ENCODE measurements at places on chromosomes 2 and 18.

GRCh38 chr2:88903749-88904353, 212.4 kb downstream of the RPIA start:
- peak; percentile 18 for DNase-seq

GRCh38 chr2:215397632-215398341, 38.1 kb downstream of the FN1 start:
- DNase-seq, result no peak

- no peak for DNase-seq
Measured at GRCh38 chr2:102063487-102063911, 71.7 kb downstream of the IL1R2 start.

GRCh38 chr2:173347305-173348168, 7.1 kb upstream of the CDCA7 start:
- DNase-seq, result no peak

DNA sequence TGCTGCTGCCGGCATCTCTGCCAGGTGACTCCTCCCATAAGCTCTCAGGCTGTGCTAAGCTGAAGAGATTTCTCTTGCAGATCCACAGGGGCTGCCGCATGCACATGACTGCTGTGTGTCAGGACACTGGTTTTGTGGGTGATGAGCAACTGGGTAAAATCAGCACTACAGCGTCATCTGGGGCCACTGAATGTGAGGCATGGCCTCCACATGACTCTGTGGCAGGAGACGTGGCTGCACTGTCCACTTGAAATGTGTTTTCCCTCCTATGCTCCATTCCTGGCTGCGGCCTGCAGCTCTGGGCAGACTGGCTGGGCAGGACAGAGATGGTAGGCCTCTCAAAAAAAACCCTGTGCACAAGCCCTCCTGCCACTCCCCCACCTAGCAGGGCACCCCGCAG, 63.6 kb downstream of the MARCO start:
- no peak for DNase-seq

DNA sequence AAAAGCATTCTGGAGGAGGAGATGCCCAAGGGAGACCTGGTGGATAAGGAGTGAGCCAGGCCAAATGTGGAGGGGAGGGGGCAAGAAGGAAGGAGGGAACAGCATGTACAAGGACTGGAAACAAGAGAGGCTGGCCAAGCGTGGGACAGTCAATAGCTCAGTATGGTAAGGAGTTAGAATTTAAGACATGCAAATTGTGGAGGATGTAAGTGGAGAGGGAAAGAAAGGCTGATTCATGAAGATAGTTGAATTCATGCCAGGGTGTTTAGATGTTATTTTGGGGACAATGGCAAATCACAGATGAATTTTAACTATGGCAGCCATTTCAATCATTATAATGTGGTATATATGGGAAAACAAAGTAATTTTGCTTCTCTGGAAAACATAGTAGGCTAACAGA, 462.3 kb downstream of the MEIS1 start:
- no peak for DNase-seq

- DNase-seq, result no peak
Measured at GRCh38 chr2:23635442-23636340, 250.7 kb downstream of the KLHL29 start.

GRCh38 chr18:54787121-54787520, 41.2 kb upstream of the RAB27B start:
- DNase-seq, result no peak

DNA sequence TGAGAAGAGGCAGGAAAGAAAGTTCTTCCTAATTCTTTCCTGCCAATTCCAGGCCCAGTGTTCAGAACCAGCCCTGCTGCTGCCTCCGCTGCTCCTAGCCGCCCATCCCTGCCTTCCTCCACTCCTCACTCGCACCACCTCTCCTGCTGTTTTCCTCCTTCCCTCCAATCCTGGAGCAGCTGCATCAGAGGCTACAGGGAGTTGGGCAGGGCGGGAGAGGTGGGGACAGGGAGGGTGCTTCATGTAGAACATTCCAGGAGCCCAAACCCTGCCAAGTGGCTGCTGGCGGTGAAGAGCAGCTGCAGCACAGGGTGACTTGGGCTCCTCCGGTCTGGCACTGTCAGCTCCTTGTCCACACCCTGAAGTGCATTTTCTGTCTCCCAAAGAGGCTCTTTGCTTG, 176.3 kb downstream of the TNS1 start:
- no peak for DNase-seq

DNA sequence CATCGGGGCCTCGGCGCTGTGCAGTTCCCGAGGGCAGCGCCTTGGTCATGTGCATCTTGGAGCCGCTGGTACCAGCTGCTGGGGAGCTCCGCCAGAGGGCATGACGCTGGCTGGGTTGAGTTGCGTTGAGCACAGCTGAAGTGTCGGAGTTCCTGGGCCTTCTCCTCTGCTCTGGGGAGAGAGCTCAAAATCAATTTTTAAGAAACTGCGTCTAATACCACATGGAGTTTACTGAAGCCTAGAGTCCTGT, 48.7 kb downstream of the GREB1 start:
- DNase-seq, result no peak

DNA sequence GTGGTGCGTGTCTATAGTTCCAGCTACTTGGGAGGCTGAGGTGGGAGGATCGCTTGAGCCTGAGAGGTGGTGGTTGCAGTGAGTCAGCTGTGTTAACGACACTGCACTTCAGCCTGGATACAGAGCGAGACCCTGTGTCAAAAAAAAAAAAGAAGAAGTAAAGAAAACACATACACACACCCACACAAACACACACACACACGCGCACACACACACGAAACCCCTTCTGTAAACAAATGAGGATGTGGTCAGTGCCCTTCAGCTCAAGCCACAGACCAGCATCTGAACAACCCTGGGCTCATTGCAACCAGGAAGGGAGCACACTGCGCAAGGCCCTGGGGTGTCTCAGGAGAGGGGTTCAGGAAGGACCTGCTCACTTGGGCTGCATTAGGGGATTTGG, 47.9 kb upstream of the KCNF1 start:
- peak; percentile 16 for DNase-seq

DNA sequence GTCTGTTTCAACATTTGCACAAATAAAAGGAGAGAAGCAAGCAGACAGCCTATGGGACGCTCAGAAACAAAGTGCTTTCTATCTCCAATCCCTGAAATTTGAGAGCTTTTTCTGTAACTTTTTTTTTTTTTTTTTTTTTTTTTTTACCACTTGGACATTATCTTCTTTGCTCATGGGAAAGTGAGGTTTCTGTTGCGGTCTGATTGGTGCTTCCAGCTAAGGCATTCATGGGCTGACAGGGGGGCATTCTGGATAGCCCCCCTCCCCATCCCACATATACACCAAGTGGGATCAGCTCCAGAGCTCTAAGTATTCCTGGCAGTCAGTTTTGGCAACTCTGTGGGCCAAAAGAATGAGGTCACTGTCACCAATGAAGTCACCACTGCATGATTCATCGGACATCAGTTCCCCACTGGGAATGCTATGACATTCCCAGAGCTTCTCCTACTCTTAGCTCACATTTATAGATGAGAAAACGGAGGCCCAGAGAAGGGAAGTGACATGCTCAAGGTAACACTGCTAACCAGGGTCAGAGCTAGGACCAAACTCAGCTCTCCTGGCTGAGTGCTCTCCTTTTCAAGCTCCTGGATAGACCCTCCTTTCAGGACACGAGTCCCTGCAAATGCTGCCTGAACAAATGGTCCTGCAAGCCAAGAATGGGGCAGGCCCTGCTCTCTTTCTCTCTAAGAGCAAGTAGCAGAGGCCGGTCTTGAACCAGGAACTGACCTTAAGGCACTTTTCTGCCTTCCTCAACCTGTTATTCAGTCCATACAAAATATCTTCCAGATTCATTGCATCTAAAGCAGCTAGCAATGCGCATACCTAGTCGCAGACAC, 61.3 kb downstream of the TMEM247 start:
- DNase-seq, result no peak

DNA sequence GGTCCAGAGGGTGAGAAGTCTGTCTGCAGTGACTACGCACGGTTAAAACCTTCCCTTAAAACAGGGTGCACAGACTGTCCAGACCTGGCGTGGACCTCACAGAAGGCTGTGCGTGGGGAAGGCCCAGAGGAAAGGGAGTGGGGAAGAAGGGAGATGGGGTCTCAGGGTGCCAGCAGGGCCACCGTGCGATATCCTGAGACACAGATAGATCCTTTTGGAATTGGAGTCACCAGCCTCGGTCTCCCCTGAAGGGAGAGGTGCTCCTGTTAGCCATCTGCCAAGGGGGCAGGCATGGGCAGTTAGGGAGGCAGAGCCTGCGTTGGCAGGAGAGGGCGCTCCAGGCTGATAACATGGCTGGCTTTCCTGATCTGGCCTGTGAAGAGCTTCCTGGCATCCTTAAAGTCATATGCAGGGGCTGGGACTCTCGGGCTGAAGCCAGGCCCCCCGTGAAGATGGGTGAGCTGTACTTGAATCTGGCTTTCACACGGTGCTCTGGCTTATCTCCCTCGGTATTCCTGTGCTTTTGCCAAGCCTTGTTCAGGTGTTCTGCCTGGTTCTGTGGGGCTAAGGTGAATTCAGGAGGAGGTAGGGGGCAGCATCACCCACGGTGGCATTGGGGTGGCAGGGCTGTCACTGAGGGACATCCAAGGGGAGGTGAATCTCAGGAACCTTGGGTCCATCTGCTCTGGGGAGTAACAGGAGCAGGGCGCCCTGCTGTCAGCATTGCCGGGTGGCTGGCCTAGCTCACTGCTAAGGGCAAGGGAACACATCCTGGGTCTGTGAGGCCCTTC, 107.2 kb upstream of the SMAD2 start:
- DNase-seq, result no peak

GRCh38 chr2:184599872-184600222, 1.5 kb downstream of the ZNF804A start:
- DNase-seq, result no peak

GRCh38 chr2:240974771-240975572, 23.4 kb upstream of the SNED1 start:
- DNase-seq, result peak; percentile 57

- no peak for DNase-seq
Measured at GRCh38 chr18:73691118-73691517, 456.5 kb downstream of the FBXO15 start.

DNA sequence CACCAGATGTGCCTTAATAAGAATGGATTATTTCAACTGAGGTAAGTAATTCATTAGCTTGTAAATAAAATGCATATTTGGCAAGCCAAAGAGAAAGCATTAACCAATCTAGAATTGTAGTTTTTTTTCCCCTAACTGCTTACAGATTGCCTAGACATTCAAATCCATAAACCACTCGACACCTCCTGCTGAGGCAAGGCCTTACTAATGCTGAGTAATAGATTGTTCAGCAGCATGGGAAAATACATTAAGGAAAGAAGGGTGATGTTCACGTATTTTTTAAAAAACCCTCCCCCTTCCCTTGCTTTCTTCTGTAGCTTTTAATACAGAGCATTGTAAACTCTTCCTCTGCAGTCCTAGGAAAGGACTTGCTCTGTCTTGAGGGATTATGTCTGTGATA, 17.0 kb upstream of the LINC00305 start:
- no peak for DNase-seq

DNA sequence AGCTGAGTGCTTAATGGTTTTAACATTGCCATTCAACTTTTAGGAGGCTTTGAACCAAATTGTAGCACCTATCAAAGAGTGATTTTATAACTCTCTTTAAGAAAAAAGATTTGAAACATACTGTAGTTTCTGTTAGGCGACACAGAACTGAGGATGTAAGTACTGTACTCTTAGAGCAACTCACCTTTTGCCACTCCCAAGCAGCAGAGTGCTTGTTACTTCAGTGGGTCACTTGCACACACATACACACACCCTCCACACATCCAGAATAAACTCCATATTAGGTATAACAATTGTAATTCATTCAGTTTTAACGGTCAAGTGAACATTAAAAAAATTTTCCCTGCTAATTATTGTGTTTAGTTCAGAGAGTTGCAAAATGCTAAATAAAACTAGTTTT, 118.3 kb downstream of the CAMKMT start:
- DNase-seq, result no peak

DNA sequence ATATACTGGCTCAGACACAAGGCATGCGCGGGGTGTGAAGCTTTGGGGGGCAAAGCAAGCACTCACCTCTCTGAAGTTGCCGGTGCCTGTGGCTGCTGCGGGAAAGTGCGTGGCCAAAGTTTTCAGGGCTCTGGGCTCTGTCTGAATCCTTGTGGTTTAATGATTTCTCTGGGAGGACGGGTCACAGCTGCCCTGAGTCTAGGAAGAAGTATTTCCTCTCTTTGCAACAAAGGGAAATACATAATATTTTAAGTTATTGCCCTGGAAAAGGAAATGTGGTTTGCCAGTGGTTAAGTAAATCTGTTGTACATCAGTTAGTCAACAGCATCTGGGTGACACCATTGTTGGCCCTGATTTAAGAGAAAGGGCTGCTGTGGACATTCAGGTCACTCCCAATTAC, 56.7 kb upstream of the ZDBF2 start:
- DNase-seq, result no peak

GRCh38 chr2:134336352-134336751, 82.5 kb downstream of the MGAT5 start:
- no peak for DNase-seq

GRCh38 chr2:199468561-199469513, 11.1 kb upstream of the SATB2 start:
- DNase-seq, result no peak

GRCh38 chr18:40529478-40529877, 1425.6 kb upstream of the PIK3C3 start:
- no peak for DNase-seq

DNA sequence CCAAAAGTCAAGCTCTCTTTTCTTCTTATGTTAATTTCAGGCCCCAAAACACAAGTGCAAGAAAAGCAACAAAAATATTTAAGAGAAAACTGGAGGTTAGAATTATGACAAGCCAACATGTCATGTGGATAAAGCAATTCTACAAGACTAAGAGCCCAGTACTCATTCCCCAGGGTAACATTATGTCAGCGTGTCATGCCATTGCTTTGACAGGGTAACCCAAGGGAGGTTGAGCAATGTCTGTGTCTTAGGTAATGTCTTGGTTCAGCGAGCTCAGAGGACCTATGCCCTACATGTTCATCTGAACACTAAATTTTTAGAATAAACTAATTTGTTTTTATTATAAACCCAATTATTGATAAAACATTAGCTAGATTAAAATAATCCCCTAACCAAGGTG, 173.2 kb upstream of the ZNF804A start:
- DNase-seq, result no peak

DNA sequence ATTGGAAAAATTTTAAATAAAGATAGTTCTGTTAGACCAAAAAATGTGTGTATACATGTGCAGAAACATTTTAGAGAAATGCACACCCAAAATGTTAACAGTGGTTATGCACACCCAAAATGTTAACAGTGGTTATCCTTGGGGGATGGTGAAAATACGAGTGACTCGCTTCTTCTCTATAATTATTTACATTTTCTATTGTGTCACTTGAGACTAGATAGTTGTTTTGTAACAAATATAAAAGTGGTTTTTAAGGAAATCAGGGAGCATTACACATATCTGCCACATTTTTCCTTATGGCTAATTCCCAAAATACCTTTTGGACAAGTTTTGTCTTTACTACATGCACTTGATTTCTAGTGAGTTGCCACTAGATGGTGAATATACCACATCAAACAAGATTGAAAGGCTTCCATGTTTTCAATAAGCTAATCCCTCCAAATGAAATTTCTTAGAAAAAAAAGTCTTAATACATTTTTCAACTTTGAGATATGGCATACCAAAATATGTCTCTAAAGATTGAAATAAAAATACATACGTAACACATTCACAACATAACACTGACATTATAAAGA, 9.0 kb upstream of the HIBCH start:
- DNase-seq, result no peak
